Stimulated activated CD8-positive, alpha-beta memory T cell treated with anti-CD3 and anti-CD28 coated beads, Interleukin-15, amount 100 ng/mL, for 24 hours (primary cell): ENCODE measurements at places on chromosomes 11 and 22.

DNA sequence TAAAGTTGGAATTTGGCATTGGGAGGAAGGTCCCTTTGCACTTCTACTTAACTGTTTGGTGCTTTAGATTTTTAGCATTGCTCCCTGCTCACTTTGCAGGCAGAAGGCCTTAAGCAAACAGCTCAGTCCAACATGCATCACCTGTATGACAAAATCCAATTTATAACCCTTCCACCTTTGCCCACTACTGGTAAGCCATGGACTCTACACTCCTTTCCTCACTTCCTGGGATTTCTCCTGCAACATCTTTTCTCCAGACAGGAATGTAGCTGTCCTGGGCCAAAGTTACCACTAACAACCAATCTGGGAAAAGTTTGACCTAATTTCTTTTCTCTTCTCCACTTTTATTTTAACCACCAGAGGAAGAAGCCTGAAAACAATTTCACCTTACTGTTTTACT is 1.8 kb upstream of the OR2D2 start:
- no peak for DNase-seq

DNA sequence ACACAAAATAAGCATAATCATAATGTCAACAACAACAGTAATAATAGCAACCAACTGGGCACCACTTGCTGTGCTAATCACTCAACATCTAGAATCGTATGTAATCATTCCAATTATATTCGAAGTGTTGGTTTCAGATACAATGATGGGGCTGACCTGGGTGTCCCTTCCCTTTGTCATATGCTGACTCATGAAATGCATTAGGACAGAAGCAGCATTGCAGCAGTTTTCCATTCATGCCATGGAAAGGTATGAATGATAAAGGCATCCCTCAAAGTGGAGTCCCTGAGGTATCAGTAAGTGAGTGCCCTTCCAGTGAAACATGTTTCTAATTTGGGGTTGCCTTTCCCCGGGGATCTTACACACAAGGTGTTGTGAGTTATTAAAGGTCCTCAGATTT is 46.3 kb upstream of the ANO3 start:
- DNase-seq, result no peak

- no peak for DNase-seq
Observed at GRCh38 chr11:121517996-121518395, 65.2 kb upstream of the SORL1-AS1 start.

DNA sequence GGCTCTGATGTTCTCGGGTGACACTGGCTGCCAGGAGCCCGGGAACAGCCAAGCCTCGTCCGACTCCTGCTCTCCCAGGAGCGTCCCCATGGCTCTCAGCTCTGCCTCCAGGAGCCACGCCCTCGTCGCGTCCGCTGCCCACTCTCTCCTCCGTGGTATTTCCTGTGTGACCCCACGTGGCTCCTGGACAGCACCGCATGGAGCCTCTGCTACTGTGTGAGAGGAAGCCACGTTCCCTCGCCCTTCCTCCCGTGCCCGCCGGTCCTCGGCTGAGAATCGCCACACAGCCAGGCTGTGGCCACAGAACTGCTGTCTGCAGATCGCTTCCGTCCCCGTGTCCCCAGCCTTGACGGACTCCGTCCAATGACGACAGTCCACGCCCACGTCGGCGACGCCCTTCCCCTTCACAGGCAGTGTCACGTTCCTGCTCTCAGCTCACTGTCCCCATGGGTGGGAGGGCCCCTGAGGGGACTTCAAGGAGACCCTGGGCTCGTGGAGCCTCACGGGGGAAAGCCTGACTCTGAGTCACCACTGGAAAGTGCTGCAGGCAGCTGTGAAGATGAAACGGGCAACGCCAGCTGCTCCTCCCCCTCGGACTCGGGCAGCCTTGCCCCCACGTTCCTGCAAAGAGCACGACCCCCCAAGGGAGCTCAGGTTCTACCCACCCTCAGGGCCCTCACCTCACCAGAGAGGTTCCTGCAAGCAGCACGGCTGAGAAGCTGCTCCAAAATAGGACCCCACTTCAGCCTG is 458.5 kb downstream of the BRD1 start:
- DNase-seq, result no peak

DNA sequence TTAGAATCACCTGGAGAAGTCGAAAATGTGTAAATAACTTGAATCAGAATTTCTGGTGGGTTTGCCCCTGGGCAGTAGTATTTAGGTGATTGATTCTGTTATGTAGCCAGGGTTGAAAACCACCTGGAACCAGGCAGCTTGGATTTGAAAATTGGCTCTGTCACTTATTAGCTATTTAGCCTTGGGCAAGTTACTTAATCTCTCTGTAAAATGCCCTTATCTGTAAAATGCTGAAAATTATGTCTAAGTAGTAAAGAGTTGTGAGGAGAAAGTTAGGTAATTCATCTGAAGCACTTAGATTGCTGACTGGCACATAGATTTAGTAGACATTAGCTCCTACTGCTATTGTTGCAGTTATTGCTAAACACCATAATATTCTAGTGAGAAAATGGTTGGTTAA is 49.3 kb downstream of the PPME1 start:
- no peak for DNase-seq

DNA sequence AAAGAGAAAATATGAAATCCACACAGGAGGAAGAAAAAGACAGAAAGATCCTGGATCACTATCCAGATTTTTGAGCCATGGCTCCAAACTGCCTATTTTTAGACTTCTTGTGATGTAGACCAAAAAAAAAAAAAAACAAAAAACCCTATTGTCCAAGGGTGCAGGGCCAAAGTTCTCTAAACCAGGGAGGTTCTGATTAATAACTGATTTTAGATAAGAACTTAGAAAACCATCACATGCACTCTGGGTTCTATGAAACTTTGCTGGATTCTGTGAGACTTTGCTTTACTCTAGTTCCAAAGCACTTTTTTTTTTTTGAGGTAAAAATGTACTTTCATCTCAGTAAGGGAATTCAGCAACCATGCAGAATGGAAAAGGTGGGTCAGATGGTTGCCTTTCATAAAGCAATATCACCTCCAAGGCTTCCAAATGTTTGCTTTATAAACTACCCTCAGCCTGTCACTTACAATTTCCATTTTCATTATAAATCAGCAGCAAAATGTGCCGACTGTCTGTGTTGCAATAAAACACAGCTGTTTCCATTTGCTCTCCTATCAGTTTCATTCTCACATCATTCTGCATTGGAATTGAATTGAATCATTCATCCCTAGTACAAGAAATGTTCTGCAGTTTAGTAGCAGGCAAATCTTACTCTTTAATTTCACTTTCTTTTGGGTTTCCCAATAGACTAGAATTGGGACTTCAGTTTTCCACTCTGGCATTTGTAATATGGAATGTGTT is 1584.3 kb upstream of the RAG2 start:
- DNase-seq, result no peak

DNA sequence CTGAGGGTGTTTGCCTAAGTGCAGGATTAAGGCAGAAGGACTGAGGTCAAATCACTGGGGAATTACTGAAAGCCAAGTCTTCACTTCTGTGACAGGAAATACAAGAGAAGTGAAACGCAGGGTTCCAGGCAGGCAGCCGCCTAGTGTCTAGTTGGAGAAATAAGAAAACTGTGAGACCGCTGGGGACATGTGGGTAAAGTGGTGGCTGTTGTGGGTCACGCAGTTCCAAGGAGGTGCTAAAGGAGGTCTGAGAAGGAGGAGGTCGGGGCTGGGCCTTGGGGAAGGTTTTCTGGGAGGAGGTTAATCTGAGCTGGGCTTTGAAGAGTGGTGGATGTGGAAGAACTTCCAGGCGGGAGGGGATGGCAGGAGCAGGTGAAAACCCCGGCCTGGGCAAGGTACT is 11.2 kb downstream of the MCM5 start:
- DNase-seq, result no peak

- no peak for DNase-seq
Observed at GRCh38 chr11:117502779-117503100, 175.1 kb downstream of the CEP164 start.

- DNase-seq, result no peak
Observed at GRCh38 chr11:77470504-77470903, 3.4 kb downstream of the PAK1 start.

DNA sequence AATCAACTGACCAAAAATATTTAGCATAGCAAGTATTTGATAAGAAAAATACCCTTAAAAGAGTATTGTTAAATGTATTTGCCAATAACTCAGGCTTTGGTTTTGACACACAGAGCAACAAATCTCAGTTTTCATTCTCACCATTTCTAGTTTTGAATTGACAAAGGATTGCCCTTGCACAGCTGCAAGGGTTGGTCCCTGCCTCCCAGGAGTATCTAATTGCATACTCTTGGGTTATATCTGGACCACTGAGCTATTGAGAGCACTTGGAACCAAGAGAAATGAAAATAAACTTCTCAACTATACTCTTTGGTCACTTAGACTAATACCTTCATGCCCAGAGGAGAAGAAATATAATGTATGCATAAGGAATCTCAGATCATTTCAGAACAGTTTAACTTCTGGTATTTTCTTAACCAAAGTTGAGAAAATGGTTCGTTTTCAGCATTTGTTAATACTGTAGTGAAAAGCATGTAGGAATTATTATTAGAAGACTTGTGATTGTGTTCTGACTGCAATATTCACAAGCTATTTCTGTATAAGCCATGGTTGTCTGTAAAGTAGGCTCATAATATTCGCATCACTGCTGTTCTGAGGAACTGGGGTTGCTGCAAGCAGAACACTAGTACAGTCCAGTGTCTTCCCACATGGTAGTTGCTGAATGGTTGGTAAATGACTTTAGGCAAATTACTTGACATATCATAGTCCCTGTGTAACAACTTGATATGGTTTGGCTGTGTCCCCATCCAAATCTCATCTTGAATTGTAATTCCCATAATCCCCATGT is 7.9 kb downstream of the C2CD3 start:
- DNase-seq, result no peak

DNA sequence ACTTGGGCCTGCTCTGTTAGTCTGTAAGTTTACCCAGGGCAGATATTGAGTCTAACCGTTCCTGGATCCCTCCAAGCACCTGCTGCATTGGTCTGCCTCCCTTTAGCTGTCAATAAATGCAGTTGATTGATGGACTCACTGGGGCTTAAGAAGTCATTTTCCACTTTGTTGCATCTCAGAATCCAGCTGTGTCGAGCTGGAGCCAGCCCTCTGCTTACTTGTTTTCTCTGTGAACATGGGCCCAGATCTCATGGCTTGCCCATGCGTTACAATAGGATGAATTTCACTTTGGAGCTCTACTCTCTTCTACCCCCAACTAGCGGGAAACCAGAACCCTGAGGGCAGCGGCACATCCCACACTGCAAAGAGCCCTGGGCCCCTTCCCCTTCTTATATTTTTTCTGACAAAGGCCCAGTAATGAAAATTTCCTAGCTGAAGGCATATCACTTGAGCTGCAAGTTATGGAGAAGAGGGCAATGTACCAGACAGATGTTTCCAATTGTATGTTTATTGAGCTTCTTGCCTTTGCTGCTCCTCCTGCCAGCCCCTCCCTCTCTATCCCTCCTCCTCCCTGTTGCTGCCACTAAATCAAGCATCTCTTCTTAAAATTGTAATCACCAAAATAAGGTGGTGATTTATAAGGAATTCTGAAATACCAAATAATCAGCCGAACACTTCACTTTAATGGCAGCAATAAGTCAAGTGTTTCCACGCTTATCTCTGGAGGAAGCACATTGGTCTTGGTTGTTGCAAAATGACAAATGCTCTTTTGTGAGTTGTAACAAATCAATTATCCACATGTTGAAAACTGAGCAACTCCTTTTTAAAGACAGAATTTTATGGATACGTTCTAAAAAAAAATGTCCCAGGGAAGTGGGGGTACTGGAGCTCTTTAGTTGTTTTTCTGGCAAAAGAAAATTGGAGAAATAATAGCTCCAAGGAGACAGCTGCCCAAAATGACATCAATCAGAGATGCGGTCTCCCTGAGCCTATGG is 212.3 kb upstream of the ZBED5 start:
- DNase-seq, result no peak

DNA sequence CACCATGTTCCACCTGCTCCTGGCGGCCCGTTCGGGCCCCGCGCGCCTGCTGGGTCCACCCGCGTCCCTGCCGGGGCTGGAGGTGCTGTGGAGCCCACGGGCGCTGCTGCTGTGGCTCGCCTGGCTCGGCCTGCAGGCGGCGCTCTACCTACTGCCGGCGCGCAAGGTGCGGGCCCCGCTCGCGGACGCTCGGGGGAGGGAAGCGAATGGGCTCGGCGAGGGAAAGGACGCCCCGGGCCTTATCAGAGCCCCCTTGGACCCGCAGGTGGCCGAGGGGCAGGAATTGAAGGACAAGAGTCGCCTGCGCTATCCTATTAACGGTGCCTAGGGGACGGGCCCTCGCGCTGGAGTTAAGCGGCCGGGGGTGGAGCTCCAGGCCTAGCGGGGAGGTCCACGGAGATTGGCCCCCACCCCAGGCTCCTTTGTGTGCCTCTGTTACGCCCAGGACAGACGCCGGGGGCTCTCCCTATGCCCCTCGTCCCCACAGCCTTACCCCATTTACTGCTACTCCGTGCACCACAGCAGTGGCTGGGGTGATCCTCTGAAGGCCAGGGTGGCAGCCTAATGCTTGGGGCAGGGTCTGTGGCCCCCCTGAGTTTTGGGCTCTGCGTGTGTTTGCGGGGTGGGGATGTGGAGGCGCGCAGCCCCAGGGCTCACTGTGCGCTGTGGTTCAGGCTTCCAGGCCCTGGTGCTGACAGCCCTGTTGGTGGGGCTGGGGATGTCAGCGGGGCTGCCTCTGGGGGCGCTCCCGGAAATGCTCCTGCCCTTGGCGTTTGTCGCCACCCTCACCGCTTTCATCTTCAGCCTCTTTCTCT is 1.1 kb downstream of the TM7SF2 start:
- DNase-seq, result peak; percentile 63

- no peak for DNase-seq
Observed at GRCh38 chr11:12120031-12121008, 9.9 kb downstream of the MICAL2 start.

GRCh38 chr11:22657101-22657694 is 9.2 kb upstream of the GAS2 start:
- DNase-seq, result no peak

DNA sequence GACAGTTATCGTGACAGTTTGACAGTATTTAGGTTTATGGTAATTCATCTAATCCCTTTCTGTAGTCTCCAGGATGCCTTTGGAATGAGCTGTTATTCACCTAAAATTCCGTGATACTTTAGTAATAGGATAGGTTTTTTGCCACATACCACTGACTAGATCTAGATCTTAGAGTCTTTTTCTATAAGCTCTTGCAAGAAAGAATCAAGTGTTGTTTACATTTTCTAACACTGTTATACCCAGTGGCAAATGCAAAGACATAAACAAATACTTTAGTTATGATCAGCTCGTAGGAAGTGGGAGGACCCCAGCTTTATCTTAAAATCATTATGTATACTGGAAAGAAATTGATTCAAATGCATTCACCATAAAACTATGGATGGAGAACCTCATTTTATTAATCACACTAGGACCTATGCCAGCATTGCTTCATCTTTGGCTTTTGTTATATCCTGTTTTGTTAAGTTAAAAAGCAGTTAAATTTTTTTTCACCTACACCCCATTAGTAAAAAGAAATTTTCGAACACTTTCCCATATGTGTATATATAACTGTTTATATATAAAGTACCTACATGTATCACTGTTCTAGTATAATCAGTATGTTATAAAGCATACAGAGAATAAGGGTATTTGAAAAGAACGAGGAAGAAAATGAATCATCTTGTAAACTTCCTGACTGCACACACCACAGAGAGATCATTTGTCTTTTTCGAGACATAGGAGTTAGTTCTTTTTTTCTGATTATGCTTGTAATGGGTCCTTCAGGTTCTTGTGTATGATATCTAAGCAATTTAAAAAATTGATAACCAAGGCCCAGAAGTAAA is 60.9 kb downstream of the PDHX start:
- no peak for DNase-seq

- DNase-seq, result no peak
Observed at GRCh38 chr11:61742391-61742790, 10.0 kb upstream of the MYRF start.

GRCh38 chr11:122976061-122976733 is 5.4 kb downstream of the BSX start:
- no peak for DNase-seq
